ENCODE measurements at places on chromosomes 3 and 15. TPM values are rescaled to one million over a fixed set of nuclear protein-coding genes. Genes with fewer than 3 reads are reported as not detected.

The IL17RD gene
- 4.2 TPM for total RNA-seq

The CADPS gene
- not detected for total RNA-seq

The PYDC2 gene
- total RNA-seq, result not detected

The CLDN18 gene
- total RNA-seq, result under 0.01 TPM

The CDHR4 gene
- 0.13 TPM for total RNA-seq

All from articular chondrocyte of knee joint (primary cell).